ENCODE measurements at places on chromosomes 6 and 20.

DNA sequence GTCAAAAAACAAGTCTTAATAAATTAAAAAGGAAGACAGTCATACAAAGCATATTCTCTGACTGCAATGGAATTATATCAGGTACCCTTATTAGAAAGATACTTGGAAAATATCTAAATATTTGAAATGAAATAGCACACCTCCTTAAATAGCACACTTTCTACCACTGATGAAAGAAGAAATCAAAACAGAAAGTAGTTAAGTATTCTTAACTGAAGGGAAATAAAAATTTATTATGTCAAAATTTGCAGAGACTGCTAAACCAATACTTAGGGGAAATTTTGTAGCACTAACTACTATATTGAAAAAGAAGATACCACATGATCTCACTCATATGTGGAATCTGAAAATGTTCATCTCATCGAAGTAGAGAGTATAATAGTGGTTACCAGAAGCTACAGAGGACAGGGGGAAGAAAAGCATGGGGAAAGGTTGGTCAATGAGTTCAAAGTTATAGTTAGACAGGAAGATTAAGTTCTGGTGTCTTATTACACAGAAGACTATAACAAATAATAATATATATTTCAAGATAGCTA lies 112.2 kb downstream of the ASCC3 start:
- DNase-seq: no peak

GRCh38 chr6:156956286-156956685 lies 179.1 kb downstream of the ARID1B start:
- DNase-seq: no peak

DNA sequence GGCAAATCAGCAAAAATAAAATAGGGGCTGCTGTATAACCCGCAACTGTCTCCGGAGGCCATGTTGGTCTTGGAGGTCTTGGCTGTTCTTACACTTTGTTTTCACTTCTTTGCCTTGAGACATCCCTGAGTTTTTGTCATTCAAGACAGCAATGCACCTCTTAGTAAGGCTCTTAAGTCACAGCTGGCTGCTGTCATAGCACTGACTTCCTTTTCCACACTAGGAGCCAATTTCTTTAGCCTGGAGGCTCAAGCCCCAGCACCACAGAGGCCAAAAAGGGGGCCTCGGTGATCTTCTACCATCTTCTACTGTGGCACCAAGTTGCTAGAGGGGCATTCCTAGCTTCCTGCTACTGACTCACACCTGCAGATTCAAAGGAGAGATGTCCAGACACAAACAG lies 536.3 kb downstream of the CDH26 start:
- DNase-seq: no peak

GRCh38 chr6:37759221-37760144 lies 60.0 kb upstream of the ZFAND3 start:
- DNase-seq: no peak

GRCh38 chr6:100261486-100261885 lies 203.2 kb downstream of the SIM1 start:
- DNase-seq: no peak

GRCh38 chr6:137699031-137699683 lies 167.9 kb upstream of the TNFAIP3 start:
- DNase-seq: no peak

DNA sequence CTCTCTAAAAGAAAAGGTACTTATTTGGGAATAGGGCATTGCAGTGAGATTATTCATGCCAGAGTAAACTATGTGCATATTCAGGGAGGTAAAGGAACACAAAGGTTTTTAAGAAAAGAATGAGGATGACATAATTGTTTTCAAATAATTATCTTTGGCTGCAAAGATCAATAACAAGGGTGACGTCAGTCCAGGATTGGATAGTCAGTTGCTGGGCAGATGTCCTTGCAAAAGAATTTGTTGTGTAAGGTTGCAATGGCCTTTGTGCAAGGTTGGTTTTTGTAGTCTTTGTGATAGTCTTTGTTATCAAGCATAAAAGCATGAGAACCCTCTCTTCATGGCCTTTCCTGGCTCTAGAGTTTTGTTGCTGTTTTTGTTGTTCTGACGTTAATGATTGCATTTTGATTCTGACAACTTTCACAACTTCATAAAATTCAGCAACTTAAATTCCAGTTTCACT lies 17.7 kb downstream of the LOC128125822 start:
- DNase-seq: no peak

DNA sequence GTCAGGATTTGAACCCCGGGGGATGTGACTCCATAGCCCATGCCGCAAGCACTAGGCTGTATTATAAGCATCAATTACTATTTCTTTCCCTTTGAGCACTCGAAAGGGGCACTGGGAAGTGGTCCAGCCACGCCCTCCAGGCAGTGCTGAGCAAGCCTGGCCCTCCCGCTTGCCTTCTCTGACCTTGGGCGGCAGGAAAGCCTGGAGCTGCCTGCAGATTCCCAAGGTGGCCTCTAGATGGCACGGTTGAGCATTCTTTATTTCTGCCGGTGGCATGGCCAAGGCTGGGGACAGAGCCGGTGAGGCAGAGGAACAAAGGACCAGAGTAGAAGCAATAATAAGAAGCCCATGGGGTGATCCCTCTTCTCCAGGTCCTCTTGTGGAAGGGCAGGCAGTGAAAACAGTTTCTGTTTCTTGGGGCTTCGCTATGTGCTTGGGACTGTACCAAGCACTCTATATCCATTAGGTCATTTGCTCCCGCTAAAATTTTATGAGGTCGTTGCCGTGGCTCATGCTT lies 32.0 kb downstream of the ARHGAP40 start:
- peak; percentile 80 for DNase-seq

DNA sequence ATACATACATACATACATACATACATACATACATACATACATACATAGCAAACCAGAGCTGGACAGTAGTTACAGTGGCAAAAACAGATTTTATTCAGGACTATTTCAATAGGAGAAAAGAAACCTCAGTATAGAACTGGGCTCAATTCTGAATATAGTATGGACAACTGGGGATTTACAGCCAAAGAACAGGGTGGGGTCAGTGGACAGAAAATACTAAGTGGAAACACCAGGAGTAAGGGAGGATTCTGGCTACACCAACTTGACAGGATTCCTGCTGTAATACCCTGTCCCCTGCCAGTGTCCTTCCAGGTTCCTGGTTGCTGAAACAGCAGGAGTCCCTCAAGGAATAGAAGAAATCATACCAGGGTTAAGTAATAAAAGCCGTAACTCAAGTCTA lies 293.1 kb downstream of the SLC35F1 start:
- no peak for DNase-seq

GRCh38 chr20:60447703-60448102 lies 489.5 kb downstream of the CDH26 start:
- no peak for DNase-seq

DNA sequence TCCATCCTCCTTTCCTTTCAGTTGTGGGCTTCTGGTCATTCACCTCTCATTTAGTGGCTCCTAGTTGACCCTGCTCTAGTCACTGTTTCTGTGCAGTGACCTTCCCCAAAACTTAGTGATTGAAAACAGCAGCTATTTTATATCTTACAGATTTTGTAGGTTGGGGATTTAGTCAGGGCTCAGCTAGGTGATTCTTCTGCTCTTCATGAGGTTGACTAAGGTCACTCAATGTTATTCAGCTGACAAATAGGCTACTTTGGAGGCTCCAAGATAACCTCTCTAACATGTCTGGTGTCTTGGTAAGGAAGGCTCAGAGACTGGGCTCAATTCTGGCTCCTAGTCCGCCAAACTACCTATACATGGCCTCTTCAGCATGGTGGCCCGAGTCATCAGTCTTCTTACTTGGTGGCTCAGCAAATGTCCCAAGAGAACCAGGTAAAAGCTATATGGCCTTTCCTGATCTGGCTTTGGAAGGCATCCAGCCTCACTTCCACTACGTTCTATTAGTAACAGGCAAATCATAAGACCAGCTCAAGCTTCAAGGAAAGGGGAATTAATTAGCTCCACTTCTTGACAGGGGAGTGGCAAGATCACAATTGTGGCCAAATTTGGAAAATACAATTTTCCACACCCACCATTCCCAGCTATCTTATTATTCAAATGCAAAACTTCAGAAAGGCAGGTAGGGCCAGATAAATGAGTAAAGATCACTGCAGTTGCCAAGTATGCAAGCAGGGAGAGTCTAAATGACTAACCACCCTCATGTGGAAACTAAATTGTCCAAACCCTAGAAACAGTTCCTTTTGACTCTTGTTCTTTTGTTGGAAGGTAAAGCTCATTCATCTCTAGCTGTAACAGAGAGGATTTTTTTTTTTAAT lies 50.5 kb upstream of the LTV1 start:
- DNase-seq: no peak

GRCh38 chr20:18585134-18585533 lies 2.7 kb upstream of the DTD1 start:
- DNase-seq: no peak

GRCh38 chr20:31943052-31943471 lies 8.8 kb downstream of the PDRG1 start:
- no peak for DNase-seq

Data from 8988T (cell line).